ENCODE measurements at places on chromosomes 6 and 20.

- peak; percentile 20 for DNase-seq
Observed at GRCh38 chr6:36139431-36139830, 9.1 kb downstream of the MAPK13 start.

DNA sequence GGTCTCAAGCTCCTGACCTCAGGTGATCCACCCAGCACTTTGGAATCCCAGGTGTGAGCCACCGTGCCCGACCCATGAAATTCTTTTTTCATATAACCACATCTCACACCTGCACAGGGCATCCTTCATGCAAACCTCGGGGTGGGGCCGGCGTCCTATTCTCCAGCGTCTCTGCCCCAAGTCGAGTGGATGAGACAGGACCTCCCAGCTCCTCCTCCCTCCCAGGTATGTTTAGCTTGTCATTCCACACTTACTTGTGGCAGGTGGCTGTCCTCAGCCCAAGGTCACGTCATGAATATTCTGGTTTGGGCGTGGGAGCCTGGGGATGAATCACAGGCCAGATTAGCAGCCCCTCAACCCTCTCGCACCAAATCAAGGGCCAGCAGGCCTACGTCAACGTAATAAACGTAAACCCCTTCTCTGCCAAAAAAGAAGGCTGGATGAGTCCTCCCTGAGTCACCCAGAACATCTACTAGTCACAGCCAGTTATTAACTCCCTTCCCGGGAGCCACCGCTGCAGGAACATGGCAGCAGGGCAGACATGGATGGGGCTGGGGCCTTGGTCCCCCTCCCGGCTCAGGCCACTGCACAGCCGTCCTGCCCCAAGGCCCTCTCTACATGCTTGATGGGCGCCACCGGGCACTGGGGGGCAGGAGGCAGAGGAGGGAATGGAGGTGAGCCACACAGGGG is 91.7 kb downstream of the YTHDF1 start:
- no peak for DNase-seq

GRCh38 chr6:135257631-135258405 is 76.7 kb downstream of the MYB start:
- no peak for DNase-seq

GRCh38 chr6:151119823-151120524 is 119.8 kb upstream of the AKAP12 start:
- DNase-seq: peak; percentile 18

GRCh38 chr6:111837641-111838500 is 35.4 kb downstream of the FYN start:
- no peak for DNase-seq

GRCh38 chr6:165846123-165846966 is 183.3 kb upstream of the PDE10A start:
- peak; percentile 62 for DNase-seq

GRCh38 chr20:13996265-13996664 is 949 bp downstream of the MACROD2 start:
- no peak for DNase-seq

DNA sequence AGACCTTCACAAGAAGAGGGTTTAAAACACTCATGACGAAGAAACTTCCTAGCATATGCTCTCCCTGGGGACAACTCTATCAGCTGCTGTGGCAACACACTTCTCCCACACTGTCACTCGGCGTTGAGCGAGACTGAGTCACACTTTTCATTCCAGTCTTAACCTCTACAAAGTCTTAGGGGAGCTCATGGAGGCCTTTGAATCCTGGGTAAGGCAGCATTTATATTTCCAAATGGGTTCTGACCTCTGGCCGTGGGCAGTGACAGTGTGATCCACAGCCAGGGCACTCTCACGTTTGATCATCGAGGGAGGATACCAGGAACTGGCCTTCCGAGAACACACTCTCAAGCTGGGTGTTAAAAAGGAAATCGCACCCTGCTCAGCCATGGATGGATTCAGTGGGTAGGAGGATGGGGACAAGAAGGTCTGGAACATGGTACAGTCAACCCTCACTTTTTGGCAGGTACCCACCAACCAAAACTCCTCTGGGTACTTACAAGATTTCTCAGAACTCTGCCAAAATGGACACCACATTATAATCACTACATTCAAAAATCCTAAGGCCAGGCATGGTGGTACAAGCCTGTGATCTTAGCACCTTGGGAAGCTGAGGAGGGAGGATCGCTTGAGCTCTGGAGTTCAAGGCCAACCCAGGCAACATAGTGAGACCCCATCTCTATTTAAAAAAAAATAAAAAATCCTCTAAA is 19.6 kb downstream of the RRBP1 start:
- peak; percentile 52 for DNase-seq

DNA sequence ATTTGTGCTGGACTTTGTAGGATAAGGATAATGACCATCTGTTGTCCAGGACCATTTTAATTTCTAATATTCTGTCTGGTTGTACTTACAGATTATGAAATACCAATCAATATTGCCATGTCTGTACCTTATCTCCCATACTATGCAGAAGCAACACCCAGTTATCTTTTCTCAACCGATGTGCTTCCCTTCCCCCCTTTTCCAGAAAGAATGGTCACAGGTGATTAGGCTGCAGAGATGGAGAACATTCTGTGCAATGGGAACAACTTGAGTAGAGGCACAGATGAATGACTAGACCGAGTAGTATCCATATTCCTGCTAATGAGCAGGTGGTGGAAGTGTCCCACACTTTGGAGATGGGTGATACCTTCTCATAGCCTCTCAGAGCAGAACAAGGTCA is 10.5 kb downstream of the RALY start:
- DNase-seq: no peak

- DNase-seq: no peak
Observed at GRCh38 chr6:100101644-100102043, 107.6 kb upstream of the MCHR2 start.

GRCh38 chr20:63344616-63345327 is 16.4 kb downstream of the CHRNA4 start:
- no peak for DNase-seq

DNA sequence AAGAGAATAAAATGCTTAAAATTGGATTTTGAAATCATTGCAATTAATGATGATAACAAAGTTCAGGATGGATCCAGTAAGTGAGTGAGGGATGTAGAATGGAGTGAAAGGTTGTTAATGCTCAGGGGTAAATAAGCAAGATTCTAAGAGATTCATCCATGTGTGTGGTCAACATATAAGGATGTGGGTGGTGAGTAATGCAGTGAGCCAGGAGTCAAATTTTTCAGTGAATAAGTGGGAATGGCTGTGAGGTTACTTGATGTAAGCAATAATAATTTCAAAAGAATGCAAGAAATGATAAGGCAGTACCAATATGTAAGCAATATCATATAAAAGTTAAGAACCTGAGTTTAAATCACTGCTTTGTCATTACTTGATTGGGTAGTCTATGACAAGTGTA is 207.5 kb upstream of the ADGRB3 start:
- no peak for DNase-seq

GRCh38 chr6:36718560-36718959 is 20.9 kb downstream of the RAB44 start:
- no peak for DNase-seq

GRCh38 chr6:110285306-110286060 is 72.7 kb downstream of the METTL24 start:
- no peak for DNase-seq

DNA sequence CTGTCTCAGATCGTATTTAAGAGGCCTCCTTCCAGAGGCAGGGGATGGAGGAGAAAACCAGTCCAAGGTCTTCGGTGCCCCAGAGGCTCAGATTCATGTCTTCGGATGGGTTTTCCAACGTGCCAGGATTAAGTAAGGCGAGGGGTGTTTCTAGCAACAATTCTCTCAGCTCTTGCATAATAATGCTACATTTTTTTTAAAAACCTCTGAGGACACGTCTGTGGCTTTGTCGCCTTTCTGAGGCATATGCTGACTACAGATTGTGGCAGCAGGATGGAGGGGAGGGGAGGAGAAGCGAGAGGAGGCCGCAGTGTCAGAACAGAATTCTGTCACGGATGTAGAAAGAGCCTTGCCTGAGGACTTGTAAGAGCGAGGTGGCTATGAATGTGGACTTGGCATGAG is 17.7 kb upstream of the CCDC167 start:
- DNase-seq: no peak

Measured in trophoblast cell (in vitro differentiated cells and primary cell).